ENCODE measurements at places on chromosomes 2 and 18.

GRCh38 chr2:220446106-220446712 lies 818.8 kb downstream of the SLC4A3 start:
- no peak for DNase-seq

DNA sequence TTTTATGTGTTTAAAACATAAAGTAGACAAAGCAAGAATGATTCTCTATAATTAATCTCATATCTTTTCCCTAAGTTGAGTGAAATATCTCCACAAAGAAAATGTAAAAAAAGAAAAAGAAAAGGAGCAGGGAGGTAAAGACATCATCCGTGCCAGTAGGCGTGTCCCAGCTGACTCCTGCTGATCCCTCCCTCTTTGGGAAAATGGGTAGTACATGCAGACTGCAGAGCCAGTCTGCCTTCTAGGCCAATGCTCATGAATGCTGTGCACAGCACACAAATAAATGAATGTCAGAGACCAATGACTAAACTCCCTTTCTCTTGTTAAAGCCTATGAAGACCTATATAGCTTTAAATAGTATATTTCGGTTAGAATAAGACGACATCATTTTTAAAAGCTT lies 64.7 kb downstream of the RAPH1 start:
- DNase-seq = no peak

DNA sequence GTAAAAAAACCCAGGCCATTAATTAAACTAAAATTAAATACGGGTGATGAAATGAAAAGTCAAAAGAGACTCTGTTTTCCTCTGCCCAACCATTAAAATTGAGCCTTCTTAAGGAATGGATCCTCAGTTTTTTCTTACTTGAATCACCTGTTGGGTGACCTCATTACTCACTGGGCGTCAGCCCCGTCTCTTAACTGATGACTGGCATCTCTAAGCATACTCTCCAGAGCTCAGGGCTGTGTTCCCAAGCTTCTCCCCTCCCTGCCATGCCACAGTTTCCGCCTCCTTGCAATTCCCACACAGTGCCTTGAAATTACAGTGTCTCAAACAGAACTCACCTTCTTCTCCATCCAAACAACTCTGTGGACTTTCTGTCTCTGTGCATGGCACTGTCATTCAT lies 421.1 kb upstream of the CELF4 start:
- no peak for DNase-seq

DNA sequence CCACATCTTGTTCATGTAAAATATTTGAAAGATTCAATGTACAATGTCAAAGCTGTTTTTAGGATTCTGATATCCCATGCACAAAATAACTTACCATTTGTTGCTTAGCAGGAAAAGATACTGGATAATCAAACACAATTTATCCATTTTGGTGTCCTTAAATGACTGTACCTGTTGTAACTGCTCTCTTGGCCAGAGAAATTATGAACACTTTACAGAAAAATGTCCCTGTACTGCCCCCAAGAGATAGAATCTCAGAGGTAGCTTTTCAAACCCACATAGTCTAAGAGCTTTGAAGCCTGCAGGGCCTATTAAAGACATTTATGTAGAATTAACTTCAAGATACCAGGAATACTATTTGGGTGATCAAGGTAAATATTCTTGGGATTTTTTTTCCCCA lies 12.2 kb upstream of the ME2 start:
- DNase-seq = no peak

- no peak for DNase-seq
Measured at GRCh38 chr2:154452471-154452870, 246.0 kb upstream of the KCNJ3 start.

DNA sequence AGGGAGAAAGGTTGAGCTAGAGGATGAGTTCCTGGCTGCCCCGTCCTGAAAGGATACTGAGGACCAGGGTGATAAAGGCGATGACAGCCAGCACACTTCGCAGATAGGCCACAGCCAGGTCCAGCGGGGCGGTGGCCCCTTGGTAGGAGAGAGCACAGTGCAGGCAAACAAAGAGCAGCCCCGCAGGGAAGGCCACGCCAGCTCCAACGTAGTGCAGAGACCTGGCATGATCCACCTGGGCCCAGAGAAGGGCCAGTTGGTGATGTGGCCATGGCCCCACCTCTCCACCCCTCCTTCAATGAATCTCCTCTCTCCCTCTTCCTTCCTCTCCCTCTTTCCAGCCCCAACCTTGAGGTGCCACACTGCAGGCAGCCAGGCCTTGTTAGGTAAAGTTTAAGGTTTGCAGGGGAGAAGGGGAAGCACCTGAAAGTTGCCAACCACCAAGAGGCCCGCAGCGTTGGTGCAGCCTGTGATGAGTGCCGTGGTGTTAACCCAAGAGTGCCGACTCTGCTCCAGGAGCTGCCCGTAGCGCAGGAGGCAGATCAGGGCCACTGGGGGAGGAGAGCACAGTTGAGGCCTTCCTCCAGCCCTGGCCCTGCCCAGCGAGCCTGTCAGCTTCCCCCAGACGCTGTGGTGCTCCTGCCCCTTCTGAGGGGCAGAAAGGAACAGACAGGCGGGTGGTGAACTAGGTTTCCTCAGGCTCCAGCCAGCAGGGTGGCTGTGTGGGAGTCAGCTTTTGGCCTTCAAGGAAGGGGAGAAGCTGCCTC lies 2.8 kb downstream of the TMEM150A start:
- DNase-seq = no peak

DNA sequence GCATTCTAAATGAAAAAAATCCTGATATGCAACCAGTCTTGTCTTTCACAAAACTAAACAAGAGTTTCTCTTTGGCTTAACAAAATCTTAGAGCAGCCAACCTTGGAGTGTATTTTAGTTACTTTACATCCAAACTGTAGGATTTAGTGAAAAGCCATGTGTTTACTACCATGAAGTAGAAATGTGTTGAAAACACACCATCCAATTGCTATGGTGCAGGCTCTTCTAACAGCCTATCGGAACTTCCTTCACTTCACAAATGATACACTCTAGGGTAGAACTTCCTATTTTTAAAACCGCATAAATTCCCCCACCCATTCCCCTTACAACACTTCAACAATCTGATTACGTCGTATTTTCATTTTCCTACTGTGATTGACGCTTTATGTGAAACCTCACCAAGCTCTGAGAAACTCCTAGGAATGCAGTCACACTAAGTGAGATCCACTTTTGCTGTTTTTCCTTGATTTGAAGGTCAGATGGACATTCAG lies 74.4 kb upstream of the MAP4K4 start:
- DNase-seq = no peak

GRCh38 chr18:45071956-45072355 lies 391.3 kb downstream of the SETBP1 start:
- no peak for DNase-seq

- no peak for DNase-seq
Measured at GRCh38 chr2:121754851-121755236, 607 bp upstream of the TSN start.

All from stimulated activated CD8-positive, alpha-beta memory T cell treated with anti-CD3 and anti-CD28 coated beads, Interleukin-7, amount 100 ng/mL, for 48 hours (primary cell).